Suprapubic skin (tissue), 4 donors: ENCODE measurements at places on chromosomes 1 and 21. TPM values are rescaled to one million over a fixed set of nuclear protein-coding genes. Genes with fewer than 3 reads are reported as not detected.

GRCh38 chr1:196380316-196380715 is 227.9 kb downstream of the KCNT2 start:
- no peak for DNase-seq
- no peaks in the 10 kb centered on the region for H3K4me1 ChIP-seq
- no peaks in the 10 kb centered on the region for H3K27me3 ChIP-seq
- no peak overlapping the region for H3K27ac ChIP-seq

- DNase-seq = no peak
- no peaks in the 10 kb centered on the region for H3K4me1 ChIP-seq
- no peaks in the 10 kb centered on the region for H3K36me3 ChIP-seq
These were observed 18.5 kb downstream of the HAX1 start for GRCh38 chr1:154290921-154291320.

- H3K36me3 ChIP-seq = no peaks in the 10 kb centered on the region
- H3K4me3 ChIP-seq = no peak overlapping the region
- no peak overlapping the region for H3K27ac ChIP-seq
- H3K27me3 ChIP-seq = no peaks in the 10 kb centered on the region
- peaks cover 49% of the 10 kb centered on the region for H3K4me1 ChIP-seq
These were observed 28.4 kb downstream of the RNF11 start for GRCh38 chr1:51264451-51264850.

The PADI2 gene
- 15.7 TPM for total RNA-seq

DNA sequence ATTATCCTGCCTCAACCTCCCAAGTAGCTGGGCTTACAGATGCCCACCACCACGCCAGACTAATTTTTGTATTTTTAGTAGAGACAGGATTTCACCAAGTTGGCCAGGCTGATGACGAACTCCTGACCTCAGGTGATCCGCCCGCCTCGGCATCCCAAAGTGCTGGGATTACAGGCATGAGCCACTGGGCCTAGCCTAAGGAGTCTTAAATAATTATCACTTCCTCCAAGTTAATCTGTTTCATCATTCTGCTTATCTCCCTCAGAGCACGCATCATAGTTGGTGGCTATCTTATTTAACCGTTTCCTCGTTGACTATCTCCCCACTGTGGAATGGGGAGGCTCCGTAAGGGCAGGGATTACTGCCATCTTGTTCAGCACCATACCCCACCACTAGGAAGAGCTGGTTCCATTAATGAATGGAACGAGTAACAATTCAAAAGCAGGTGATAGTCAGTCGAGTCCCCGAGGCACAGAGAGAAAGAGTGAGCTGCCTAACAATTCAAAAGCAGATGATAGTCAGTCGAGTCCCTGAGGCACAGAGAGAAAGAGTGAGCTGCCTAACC is 52.7 kb downstream of the GLUL start:
- no peak for DNase-seq
- peaks cover 16% of the 10 kb centered on the region for H3K4me1 ChIP-seq
- no peaks in the 10 kb centered on the region for H3K36me3 ChIP-seq
- H3K4me3 ChIP-seq = no peak overlapping the region

DNA sequence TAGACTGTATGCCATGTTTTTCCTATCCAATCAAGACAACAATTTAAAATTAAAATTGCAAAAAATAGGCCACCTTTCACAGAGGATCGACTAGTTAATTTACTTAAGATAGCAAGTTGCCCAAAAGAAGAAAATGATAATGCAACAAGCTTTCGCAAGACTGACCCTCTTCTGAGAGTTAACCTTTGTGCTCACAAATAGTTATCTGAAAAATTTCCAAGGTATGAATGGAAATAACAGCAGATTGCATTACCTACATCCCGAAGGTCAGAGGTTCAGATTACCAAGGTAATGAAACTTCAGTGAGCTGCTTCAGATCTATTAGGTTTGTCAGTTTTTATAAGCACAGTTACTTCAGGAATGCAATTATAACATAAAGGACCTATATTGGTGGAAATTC is 298.0 kb downstream of the KCTD3 start:
- H3K4me1 ChIP-seq = no peaks in the 10 kb centered on the region
- no peak overlapping the region for H3K27ac ChIP-seq
- no peak overlapping the region for H3K4me3 ChIP-seq
- H3K36me3 ChIP-seq = no peaks in the 10 kb centered on the region

The MCOLN2 gene
- total RNA-seq = 0.72 TPM

DNA sequence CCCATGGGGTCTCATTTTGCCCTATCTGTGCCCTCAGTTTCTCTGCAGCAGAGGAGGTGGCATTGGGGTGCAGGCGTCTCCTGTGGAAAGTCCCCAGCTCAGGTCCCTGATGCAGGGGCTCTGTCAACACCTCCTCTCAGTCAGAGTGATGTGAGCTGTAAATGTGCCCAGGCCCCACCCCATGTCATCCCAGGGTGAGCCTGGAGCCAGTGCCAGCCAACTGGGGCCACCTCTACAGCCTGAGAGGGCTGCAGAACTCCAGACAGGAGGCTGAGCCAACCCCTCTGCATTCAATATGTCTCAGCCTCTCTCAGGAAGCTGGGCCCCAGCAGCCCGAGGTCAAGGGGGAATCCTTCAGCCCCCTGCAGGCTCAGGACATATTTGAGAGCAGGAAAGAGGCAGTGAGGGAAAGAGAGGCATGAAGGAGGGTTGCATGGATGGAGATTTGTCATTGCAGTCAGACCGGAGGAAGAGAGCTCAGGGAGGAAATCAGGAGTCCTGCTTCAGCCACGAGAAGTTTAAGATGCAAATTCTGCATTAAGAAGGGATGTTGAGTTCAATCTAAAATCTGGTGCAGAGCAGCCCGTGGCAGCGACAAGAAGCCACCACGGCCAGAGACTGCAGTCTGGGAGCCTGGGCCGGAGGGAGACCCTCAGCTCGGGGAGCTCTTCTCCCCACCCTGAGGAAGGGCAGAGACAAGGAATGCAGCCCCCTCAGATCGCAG is 288.2 kb upstream of the VAMP3 start:
- DNase-seq = no peak
- H3K36me3 ChIP-seq = no peaks in the 10 kb centered on the region
- H3K4me3 ChIP-seq = no peak overlapping the region
- peaks cover 26% of the 10 kb centered on the region for H3K27me3 ChIP-seq
- no peak overlapping the region for H3K27ac ChIP-seq

DNA sequence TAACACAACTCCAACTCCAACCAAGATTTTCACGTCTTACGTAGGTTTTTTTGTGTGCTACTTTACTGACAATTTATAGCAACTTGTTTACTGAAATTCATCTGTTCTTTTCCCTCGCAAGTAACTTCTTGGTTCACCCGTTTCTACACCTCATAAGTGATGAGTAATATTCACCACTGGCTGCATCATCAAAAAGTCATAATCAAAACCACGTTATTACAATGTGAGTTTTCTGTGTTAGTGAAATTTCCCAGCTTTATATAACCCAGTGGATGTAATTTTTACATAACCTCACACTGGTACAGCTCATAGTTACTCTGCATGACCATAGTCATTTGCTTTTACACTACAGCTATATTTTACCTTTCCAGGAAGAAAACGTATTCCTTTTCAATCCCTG is 401.1 kb upstream of the LYPLAL1 start:
- DNase-seq = no peak
- no peak overlapping the region for H3K4me3 ChIP-seq
- peaks cover 7% of the 10 kb centered on the region for H3K4me1 ChIP-seq
- H3K27ac ChIP-seq = no peak overlapping the region

DNA sequence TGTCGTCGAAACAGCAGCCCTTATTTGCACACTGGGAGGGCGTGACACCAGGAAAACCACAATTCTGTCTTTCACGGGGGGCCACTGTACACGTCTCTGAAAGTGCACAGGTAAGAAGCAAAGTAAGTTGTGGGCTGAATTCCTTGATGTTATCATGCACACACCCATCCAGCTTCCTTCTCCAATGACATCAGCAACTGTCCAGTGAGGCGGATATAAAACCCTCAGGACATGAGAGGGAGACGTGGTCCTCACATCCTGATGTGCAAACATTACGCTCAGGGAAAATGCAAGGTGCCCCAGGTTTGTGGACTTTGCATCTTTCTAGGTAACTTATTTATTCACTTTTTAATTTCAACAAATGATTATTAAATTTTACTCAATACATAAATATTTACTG is 3.0 kb downstream of the TFF1 start:
- H3K27me3 ChIP-seq = peaks cover 37% of the 10 kb centered on the region
- no peaks in the 10 kb centered on the region for H3K36me3 ChIP-seq
- no peaks in the 10 kb centered on the region for H3K4me1 ChIP-seq
- no peak for DNase-seq
- no peak overlapping the region for H3K4me3 ChIP-seq

- H3K4me1 ChIP-seq = no peaks in the 10 kb centered on the region
- peak; percentile 44 for DNase-seq
- H3K27ac ChIP-seq = no peak overlapping the region
- H3K27me3 ChIP-seq = peaks cover 3% of the 10 kb centered on the region
- H3K4me3 ChIP-seq = no peak overlapping the region
These were observed 99.7 kb downstream of the GLIS1 start for GRCh38 chr1:53639251-53639763.

DNA sequence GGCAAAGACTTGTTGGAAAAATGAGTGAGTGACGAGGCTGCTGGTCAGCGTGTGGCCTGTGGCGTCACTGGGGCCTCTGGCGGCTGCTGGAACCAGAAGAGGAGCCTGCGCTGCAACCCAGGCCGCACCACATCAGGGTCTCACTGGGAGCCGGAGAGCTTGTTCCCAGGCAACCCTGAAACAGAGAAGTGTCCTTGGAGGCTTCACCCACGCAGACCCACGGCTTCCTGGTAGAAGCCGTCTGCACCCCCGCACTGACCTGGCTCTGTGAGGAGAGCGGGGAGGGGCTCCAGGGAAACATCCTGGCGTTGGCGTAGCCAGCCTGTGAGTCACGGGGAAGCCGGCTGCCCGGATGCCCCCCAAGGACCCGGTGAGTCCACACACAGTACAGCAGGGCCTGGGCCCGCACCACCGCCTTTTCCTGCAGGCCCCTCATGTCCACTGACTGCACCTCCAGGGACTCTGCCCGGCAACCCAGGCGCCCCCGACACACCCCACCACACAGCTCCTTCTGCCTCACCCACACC is 57.4 kb downstream of the COL6A1 start:
- no peaks in the 10 kb centered on the region for H3K36me3 ChIP-seq
- no peaks in the 10 kb centered on the region for H3K27me3 ChIP-seq
- DNase-seq = peak; percentile 84
- H3K4me1 ChIP-seq = peaks cover 12% of the 10 kb centered on the region
- H3K4me3 ChIP-seq = no peak overlapping the region
